Stimulated activated CD4-positive, alpha-beta T cell treated with anti-CD3 and anti-CD28 coated beads, Interleukin-12 subunit alpha, Interleukin-12 subunit beta, amount 100 ng/mL, for 48 hours (primary cell): ENCODE measurements at places on chromosomes 7 and 10.

GRCh38 chr7:35258125-35258867 is 4.4 kb upstream of the TBX20 start:
- DNase-seq: no peak

DNA sequence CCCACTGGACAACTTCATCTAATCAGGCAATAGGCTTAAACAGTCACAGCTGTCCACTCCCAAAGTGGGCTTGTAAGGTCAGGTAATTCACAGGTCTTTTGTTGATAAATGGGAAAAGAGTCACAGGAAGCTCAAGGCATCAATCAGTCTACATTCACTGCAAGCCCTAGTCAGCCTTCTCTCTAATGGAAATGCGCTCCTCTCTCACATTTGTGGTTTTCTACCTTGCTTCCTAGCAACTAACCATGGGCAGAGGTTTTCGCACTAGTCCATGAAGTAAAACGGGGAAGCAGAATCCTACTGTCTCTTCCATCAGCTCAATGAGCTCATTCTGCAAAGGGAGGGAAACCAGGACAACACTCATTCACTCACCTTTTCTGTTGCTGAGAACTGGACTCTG is 53.5 kb upstream of the APBB1IP start:
- DNase-seq: no peak

- DNase-seq: no peak
Observed at GRCh38 chr10:18202680-18203460, 62.6 kb downstream of the CACNB2 start.

- no peak for DNase-seq
Observed at GRCh38 chr10:18690541-18690940, 31.3 kb downstream of the ARL5B start.

DNA sequence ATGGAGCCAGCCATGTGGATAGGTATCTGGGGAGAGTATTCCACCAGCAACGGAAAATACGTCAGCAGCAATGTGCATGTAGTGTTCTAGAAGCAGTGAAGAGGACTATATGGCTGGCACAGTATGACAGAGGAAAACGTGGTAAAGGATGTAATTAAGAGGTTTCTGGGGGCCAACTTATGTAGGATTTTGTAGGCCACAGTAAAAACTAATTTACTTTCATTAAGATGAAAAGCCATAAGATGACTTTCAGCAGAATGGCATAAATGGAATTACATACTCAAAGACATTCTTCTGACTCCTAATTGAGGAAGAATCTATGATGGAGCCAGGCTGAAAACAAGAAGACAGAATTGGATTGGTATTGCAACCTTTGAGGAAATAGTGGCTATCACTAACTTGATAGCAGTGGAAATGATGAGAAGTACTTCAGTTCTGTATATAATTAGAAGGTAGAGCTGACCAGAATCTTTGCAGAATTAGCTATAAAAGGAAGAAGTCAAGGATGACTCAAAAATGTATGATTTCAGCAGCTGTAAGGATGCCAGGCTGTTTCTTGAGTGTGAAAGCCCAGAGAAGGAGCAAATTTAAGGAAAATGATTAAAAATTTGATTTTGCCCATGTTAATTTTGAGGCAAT is 156.7 kb downstream of the MBL2 start:
- no peak for DNase-seq

DNA sequence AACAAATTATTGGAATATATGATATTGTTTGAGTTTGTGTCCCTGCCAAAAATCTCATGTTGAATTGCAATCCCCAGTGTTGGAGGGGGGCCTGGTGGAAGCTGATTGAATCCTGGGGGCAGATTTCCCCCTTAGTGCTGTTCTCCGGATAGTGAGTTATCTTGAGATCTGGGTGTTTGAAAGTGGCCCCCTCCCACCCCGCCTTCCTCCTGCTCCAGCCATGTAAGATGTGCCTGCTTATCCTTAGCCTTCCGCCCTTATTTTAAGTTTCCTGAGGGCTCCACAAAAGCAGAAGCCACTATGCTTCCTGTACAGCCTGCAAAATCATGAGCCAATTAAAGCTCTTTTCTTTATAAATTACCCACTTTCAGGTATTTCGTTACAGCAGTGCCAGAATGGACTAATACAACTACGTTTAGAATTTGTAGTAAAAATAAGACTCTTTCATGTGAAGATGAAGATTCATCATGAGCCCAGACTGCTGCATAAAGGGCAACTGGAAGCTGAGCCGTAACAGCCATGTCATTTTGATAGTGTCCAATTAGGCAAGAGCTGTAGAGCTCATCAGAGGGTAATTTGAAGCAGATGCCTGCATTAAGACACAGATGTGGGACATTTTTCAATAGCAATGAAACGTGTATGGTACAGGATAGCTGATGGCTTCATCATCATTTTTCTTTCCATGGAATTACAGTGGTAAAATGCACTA is 1007.2 kb downstream of the REEP3 start:
- no peak for DNase-seq

- peak; percentile 39 for DNase-seq
Observed at GRCh38 chr10:3192856-3193635, 20.5 kb upstream of the PITRM1 start.

GRCh38 chr10:122178655-122179054 is 92.4 kb upstream of the BTBD16 start:
- no peak for DNase-seq

DNA sequence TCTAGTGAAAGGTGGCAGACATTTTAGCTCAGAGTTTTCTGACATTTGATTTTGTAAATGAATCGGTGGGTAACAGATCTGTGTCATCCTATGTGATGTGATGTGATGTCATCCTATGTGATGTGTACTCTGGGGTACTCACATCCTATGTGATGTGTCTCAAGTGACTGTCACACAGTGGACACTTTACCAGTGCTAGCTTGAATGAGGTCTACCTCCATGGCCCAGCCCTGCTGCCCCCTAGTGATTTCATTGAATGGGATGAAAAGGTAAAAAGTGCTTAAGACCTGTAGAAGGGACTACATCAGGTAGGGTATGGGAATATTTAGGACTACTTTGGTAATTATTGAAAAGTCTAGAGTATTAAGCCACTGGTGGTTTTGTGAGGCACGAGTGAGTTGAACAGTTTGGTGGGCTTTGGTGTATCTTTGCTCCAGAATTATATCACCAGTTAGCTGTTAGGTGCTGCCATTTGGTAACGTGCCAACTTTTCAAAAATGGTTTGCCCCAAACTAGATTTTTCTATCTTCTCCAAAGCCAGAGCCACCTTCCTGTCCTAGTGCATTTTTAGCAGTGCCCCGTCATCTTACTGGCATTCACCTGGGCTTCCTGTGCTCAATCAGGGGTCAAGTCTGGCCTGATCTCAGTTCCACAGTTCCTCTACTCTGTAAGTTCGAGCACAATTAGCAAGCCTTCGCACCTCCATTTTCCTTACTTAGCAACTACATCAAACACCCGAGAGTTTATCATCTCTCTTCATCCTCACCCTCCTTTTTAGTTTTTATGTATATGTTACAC is 9.7 kb downstream of the EIF4H start:
- DNase-seq: no peak

DNA sequence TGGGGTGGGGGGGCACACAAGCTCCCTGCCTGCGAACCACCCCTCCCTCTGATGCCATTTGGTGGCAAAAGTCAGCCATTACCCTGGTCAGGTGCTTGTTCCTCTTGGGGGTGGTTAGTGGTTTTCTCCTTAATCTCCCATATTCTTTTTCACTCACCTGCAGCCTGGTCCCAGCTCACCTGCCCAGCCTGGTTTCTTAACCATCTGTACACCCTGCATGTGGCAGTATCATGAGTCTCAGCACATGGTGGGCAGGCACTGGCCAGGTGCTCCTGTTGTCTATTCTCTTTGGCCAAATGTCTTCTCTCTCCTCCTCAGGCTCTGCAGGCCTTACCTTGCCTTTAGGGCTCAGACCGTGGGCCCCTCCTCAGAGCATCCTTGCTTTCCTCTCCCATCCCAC is 30.5 kb downstream of the OGDH start:
- DNase-seq: no peak

GRCh38 chr7:38938001-38938485 is 29.1 kb upstream of the VPS41 start:
- no peak for DNase-seq

DNA sequence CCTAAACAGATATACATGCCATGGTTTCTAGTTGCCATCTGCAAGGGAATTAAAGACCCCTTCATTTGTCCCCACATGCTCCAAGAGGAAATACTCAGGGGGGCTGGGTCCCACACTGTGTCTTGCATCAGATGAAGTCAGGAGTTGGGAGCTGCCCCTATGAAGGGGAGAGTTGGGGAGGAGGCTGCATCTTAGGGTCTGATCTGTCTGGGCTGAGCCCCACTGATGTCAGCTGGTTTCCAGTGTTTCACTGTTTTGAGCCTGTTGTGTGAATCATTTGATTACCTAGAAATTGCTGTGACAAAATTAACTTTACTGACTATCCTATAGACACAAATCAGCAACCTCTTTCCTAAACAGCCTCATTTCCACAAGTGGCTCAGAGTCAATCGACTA is 4.9 kb upstream of the ADCY1 start:
- DNase-seq: no peak

GRCh38 chr10:89503151-89503550 is 32.2 kb downstream of the SLC16A12 start:
- no peak for DNase-seq

GRCh38 chr10:26773633-26774032 is 76.1 kb downstream of the PDSS1 start:
- DNase-seq: no peak

- DNase-seq: no peak
Observed at GRCh38 chr10:29408847-29409240, 120.0 kb downstream of the LYZL1 start.

GRCh38 chr7:151763420-151763984 is 113.4 kb downstream of the PRKAG2 start:
- no peak for DNase-seq

GRCh38 chr7:74191231-74191630 is 17.1 kb downstream of the EIF4H start:
- no peak for DNase-seq

GRCh38 chr10:74821501-74821900 is 4.9 kb upstream of the KAT6B start:
- DNase-seq: no peak

DNA sequence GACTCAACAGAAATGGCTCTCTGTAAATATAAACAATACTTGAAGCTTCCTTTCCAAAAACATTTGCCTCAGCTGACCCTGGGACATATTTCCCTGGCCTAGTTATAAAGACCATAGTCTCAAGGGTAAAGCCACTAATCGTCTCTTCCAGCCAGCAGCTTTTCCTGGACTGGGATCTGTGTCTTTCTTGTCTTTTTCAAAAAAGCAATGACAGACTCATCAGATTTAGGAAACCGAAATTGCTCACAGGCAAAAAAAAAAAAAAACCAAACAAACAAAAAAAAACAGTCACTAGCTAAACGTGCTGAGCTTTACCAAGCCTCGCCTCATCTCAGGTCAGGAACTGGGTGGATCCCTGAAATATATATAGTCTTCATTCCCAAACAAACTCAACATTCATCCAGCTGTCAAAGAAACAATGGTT is 23.5 kb downstream of the STN1 start:
- no peak for DNase-seq

DNA sequence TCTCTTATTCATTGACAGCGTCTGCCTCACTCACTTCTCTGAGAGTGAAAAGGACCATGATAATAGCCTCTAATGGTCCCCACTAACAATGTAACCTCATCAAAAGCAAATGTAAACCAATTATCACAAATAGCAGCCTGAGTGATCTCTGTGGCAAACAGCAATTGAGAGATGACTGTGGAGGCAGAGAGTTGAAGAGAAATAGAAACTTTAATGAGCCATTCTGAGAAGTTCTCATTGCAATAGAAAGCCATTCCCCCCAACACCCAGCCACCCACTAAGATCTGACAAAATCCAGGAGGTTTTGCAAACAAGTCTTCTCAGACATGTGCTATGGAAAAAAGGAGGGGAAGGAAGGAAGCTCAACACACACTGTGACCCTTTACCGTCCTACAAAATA is 44.2 kb upstream of the RNF148 start:
- no peak for DNase-seq

- no peak for DNase-seq
Observed at GRCh38 chr10:43110338-43111071, 27.7 kb upstream of the CSGALNACT2 start.

DNA sequence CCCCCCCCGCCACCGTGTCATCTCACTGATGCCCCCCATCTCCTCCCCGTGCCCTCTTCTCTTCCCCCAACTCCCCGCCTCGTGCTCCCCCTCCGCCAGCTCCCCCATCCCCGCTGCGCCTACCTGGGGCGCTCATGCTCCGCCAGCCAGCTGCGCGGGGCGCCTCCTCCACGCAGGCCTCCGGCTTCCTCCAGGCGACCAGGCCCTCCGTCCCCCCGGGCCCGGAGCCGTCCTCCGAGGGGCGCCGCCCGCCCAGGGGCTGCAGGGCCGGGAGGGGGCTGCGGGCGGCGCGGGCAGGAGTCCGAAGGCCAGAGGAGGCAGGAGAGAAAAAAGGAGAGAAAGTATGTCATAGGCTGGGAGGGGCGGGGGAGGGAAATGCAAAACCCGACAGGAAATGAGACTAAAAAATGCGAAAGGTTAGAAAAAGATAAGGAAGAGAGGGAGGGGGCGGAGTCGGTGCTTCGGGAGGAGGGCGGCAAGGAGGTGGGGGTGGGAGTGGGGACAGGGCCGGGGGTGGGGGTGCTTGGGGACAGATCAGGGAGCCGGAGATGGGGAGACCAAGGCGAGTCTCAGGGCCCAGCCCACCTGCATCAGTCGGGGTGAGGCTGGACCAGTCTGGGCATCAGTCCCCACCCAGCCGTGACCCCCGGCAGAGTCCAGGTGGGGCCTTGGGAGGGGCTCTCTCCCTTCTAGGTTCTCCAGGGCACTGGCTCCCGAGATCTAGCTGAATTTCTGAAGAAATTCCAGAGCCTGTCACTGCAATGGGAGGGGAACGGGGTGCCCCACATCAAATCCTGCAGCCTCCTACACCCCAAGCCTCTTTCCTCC is at the start of gene CARD11:
CARD11 (minus strand) TSS at position 324 of the 828 bp plus-strand sequence. CDS start 85,361 bp downstream, outside the sequence.
- peak; percentile 7 for DNase-seq

GRCh38 chr7:34227525-34227924 is 322.2 kb downstream of the BMPER start:
- no peak for DNase-seq
